ENCODE measurements at places on chromosomes 5 and 9.

GRCh38 chr9:113634596-113635515 lies 171.3 kb downstream of the RGS3 start:
- no peak for DNase-seq

- no peak for DNase-seq
These were observed 239.4 kb downstream of the LURAP1L start for GRCh38 chr9:13013991-13014883.

GRCh38 chr9:98888801-98889421 lies 54.8 kb upstream of the COL15A1 start:
- no peak for DNase-seq

GRCh38 chr5:179763215-179763945 lies 30.4 kb upstream of the LTC4S start:
- no peak for DNase-seq

DNA sequence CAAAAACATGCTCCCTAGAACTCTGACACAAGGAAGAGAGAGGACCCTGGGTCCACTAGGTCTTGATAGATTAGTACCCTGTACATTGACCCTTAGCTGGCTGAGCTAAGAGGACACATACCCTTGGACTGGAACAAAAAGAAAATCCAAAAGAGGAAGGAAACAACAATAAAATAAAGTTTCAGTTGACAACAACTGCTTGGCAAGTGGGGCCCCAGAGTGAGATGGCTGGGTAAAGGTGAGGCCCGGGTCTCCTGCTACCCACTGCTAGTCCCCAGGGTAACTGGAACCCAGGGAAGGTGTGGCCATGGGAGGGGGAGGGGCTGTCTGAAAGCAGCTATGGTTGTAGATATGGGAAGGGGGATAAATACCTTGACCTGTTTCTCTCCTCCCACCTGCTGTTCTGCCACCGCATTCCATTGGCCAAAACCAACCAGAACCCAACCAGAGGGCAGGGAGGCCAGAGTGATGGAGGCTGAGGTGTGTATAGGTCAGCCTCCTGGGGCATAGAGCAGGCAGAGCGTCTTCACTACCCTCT lies 11.7 kb downstream of the TAL2 start:
- DNase-seq = no peak

DNA sequence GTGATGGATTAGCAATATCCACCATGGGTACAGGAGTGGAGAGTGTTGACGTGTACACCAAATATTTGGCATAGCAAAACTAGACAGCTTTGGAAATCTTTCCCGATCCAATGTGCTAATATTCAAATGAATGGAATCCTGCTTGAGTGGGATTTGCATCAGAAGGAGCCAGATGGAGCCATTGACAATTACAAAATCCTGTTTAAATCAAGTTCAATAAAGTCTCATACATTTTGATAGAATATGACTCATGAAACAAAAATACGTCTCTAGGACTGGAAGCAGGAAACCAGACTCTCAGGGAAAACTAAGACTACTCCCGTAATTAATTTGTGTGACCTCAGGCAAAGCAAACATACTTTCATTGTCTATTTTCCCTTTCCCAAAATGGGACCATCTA lies 13.0 kb downstream of the TNC start:
- DNase-seq = no peak
